ENCODE measurements at places on chromosomes 7 and 10. TPM values are rescaled to one million over a fixed set of nuclear protein-coding genes. Genes with fewer than 3 reads are reported as not detected.

DNA sequence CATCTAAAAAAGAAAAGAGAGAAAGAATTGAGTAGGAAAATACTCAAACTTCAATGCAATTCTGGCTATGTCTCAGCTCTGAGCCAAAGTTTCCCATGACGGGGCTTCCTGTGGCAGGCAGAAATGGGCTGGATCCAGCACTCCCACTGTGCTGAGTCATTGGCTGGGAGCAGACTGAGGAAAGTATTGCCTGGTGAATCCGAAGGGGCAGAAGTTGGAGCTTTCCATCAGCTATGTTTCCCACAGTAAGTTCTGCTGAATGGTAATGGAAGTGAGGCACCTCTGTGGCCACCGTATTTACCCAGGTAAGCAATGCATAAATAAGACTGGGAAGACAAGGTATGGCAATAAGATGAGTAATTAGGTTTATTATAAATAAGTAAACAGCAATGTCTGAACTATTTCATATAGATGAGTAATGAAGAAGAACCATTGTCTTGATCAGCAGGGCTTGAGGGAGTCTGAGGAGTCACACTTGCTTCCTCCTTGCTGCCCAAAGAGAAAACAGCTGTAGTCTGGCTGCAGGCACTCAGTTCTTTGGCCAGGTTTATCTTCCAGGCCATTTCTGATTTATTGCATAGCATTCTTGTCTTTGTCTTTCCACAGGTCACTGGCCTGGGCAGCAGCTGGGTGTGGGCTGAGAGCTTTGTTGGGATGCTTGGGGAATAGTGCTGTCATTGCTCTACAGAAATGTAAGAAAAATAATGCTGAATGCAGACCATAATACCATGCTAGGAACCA is 255.3 kb downstream of the DNAJB9 start:
- no peaks in the 10 kb centered on the region for H3K4me1 ChIP-seq
- H3K27me3 ChIP-seq: no peaks in the 10 kb centered on the region
- H3K36me3 ChIP-seq: no peaks in the 10 kb centered on the region
- H3K27ac ChIP-seq: no peak overlapping the region

PIK3CG gene
- 13.2 TPM for total RNA-seq

- no peaks in the 10 kb centered on the region for H3K36me3 ChIP-seq
- no peak overlapping the region for H3K27ac ChIP-seq
- no peaks in the 10 kb centered on the region for H3K27me3 ChIP-seq
Observed at GRCh38 chr10:73414230-73414945, 530 bp upstream of the ANXA7 start.

DNA sequence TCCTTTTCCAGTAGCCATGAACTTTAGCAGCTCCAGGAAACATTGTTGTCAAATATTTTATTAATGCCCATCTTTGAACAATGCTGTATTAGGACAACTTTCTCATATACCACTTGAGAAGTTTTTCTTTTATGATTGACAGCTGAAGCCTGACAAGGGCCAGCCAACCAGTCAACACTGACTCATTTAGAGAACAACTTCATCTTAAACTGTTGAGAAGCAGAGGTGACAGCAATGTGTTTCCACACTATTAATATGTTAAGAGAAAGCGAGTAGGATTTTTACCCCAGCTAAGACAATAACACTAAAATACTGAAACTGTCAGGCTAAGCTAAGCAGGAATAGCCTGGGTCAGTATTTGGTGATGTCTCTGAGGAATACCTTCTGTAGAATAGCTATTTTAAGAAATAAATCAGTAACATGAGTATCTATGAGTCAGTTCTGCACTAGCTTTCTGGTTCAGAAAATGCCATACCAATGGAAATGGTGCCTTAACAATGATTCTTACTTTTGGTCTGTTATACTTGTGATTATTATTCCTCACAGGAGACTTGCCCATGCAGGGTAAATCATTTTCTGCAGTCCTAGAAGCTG is 168.8 kb upstream of the POT1 start:
- no peaks in the 10 kb centered on the region for H3K4me1 ChIP-seq
- no peak overlapping the region for H3K4me3 ChIP-seq
- H3K27ac ChIP-seq: no peak overlapping the region
- no peak for DNase-seq

GRCh38 chr10:102718220-102718619 is 3.8 kb downstream of the SFXN2 start:
- no peak overlapping the region for H3K4me3 ChIP-seq
- DNase-seq: peak; percentile 48
- H3K4me1 ChIP-seq: no peaks in the 10 kb centered on the region

EIF3B gene
- 131 TPM for total RNA-seq

GRCh38 chr7:66211429-66211828 is 6.3 kb downstream of the TPST1 start:
- H3K36me3 ChIP-seq: no peaks in the 10 kb centered on the region
- H3K4me1 ChIP-seq: no peaks in the 10 kb centered on the region
- H3K27me3 ChIP-seq: no peaks in the 10 kb centered on the region
- H3K4me3 ChIP-seq: no peak overlapping the region
- no peak for DNase-seq

PLEKHS1 gene
- total RNA-seq: 4.7 TPM

CEP55 gene
- total RNA-seq: 9.5 TPM

ELFN1 gene
- 1.5 TPM for total RNA-seq

- H3K4me3 ChIP-seq: no peak overlapping the region
- H3K27ac ChIP-seq: peak overlapping the region; percentile 79
- H3K27me3 ChIP-seq: no peaks in the 10 kb centered on the region
- H3K4me1 ChIP-seq: peaks cover 76% of the 10 kb centered on the region
- DNase-seq: peak; percentile 86
Observed at GRCh38 chr10:119270762-119271366, 63.5 kb downstream of the GRK5 start.

DNA sequence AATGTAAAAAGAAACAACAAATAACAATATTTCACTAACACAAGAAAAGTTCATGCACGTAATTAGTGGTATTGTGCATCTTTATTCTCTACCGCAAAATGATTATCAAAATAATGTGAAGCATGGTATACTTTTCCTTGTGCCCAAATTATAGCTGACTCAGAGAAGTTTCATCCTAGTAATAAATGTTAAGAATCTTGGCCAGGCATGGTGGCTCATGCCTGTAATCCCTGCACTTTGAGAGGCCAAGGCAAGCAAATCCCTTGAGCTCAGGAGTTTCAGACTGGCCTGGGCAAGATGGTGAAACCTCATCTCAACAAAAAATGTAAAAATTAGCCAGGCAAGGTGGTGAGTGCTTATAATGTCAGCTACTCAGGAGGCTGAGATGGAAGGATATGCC is 105.0 kb downstream of the KMT2C start:
- no peak overlapping the region for H3K4me3 ChIP-seq
- H3K36me3 ChIP-seq: peaks cover 34% of the 10 kb centered on the region
- no peaks in the 10 kb centered on the region for H3K4me1 ChIP-seq
- no peak overlapping the region for H3K27ac ChIP-seq
- no peaks in the 10 kb centered on the region for H3K27me3 ChIP-seq
- no peak for DNase-seq

RPEL1 gene
- 0.12 TPM for total RNA-seq

GRCh38 chr10:128924918-128925317 is 542.1 kb upstream of the MGMT start:
- H3K36me3 ChIP-seq: no peaks in the 10 kb centered on the region
- H3K4me3 ChIP-seq: no peak overlapping the region
- DNase-seq: no peak
- no peak overlapping the region for H3K27ac ChIP-seq
- no peaks in the 10 kb centered on the region for H3K27me3 ChIP-seq

DNA sequence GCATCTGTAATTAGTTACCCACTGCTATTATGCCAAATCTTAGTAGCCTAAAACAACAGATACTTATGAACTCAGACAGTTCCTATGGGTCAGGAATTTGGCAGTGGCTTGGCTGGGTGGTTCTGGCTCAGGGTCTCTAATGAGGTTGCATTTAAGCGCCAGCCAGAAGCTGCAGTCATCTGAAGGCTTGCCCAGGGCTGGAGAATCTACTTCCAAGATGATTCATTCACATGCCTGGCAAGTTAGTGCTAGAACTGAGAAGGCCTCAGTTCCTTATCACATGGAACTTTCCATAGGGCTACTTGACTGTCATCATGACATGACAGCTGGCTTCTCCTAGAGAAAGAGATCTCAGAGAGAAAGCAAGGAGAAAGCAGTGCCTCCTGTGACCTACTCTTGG is 121.3 kb downstream of the AVL9 start:
- H3K4me1 ChIP-seq: no peaks in the 10 kb centered on the region
- no peaks in the 10 kb centered on the region for H3K36me3 ChIP-seq
- no peak overlapping the region for H3K4me3 ChIP-seq
- DNase-seq: no peak

GALNT17 gene
- 2.4 TPM for total RNA-seq

DNA sequence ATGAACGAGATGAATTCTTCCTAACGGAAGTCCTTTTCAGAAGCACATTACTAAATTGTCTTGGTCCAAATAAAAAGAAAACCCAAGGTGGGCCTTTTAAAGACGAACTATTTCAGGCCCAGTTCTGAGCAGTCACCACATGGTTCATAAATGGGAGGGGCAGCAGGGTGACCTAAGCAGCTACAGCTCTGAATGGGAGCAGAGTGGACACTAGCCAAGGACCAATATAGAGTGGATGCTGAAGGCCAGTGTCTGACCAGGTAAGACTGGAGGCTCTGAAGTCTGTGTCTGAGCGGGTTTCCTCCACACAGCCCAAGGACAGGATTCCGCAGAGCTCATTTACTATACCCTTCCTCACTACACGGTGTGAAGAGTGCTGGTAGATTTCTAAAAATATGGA is 159.1 kb downstream of the TMEM26 start:
- no peak overlapping the region for H3K4me3 ChIP-seq
- DNase-seq: no peak
- H3K27ac ChIP-seq: no peak overlapping the region
- H3K4me1 ChIP-seq: no peaks in the 10 kb centered on the region
- H3K36me3 ChIP-seq: no peaks in the 10 kb centered on the region

GRCh38 chr10:21039721-21040120 is 142.6 kb upstream of the NEBL start:
- H3K27me3 ChIP-seq: no peaks in the 10 kb centered on the region
- H3K36me3 ChIP-seq: no peaks in the 10 kb centered on the region
- no peak overlapping the region for H3K4me3 ChIP-seq
- peaks cover 3% of the 10 kb centered on the region for H3K4me1 ChIP-seq
- no peak overlapping the region for H3K27ac ChIP-seq

- H3K4me1 ChIP-seq: no peaks in the 10 kb centered on the region
- no peak overlapping the region for H3K4me3 ChIP-seq
- no peak overlapping the region for H3K27ac ChIP-seq
- H3K27me3 ChIP-seq: no peaks in the 10 kb centered on the region
- no peak for DNase-seq
- H3K36me3 ChIP-seq: no peaks in the 10 kb centered on the region
Observed at GRCh38 chr7:23918856-23919255, 208.8 kb downstream of the STK31 start.

DNA sequence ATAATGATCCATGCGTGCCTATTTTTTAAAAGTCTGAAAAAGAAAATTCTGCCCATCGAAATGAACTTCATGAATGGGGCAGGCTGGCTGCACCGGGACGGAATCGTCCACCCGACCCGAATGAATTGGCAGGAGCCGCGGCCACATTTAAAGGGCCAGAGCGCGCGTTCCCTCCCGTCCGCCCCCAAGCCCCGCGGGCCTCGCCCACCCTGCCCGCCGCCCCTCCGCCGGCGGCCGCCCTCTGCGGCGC is 319 bp upstream of the GATA3 start:
- peaks cover 3% of the 10 kb centered on the region for H3K4me1 ChIP-seq
- H3K27ac ChIP-seq: peak overlapping the region; percentile 77
- no peaks in the 10 kb centered on the region for H3K36me3 ChIP-seq

- H3K36me3 ChIP-seq: peaks cover 3% of the 10 kb centered on the region
- H3K27me3 ChIP-seq: no peaks in the 10 kb centered on the region
- no peak overlapping the region for H3K4me3 ChIP-seq
- no peak overlapping the region for H3K27ac ChIP-seq
Observed at GRCh38 chr10:24617771-24618396, 105.8 kb downstream of the ARHGAP21 start.

DNA sequence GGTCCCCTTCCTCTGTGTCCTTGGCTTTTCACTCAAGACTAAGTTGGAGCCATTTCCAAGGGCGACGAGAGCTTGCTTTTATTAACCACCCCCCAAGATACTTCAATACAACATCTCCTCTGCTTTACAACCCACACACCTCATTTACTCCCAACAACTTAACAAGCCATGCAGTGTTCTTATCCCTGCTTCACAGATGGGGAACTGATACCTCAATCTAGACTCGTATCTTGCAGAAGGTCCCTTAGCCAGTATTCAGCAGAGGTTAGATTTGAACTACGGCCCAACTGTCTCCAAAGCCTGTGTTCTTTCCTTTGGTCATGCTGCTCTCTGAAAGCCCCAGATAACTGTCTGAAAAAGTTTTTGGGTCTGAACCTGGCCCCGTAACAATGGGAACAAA is 444.8 kb downstream of the GRID1 start:
- H3K4me1 ChIP-seq: no peaks in the 10 kb centered on the region
- H3K27me3 ChIP-seq: no peaks in the 10 kb centered on the region
- DNase-seq: no peak
- no peaks in the 10 kb centered on the region for H3K36me3 ChIP-seq
- no peak overlapping the region for H3K4me3 ChIP-seq

DNA sequence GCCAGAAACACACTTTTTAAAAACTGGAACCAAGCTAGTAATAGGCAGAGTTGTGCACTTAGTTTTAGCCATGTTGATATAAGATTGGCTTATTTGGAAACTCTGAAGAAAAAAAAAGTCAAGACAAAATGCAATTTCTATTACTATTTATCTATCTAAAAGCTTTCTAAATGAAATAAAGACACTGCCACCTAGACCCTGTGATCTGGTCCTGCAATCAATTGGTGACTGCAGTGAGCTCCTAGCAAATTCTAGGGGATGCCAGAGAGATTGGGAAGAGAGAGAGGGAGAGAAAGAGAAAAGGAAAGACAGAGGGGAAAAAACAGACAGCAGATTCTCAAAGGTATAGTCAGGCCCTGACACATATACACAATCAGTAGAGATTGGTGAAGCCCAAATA is 25.3 kb downstream of the SORCS1 start:
- H3K27ac ChIP-seq: no peak overlapping the region
- H3K27me3 ChIP-seq: no peaks in the 10 kb centered on the region
- no peak for DNase-seq

GRCh38 chr7:75861636-75862035 is 17.2 kb upstream of the RHBDD2 start:
- H3K4me1 ChIP-seq: no peaks in the 10 kb centered on the region
- H3K4me3 ChIP-seq: no peak overlapping the region
- peak overlapping the region; percentile 75 for H3K27ac ChIP-seq
- peak; percentile 37 for DNase-seq
- no peaks in the 10 kb centered on the region for H3K36me3 ChIP-seq

- H3K4me3 ChIP-seq: no peak overlapping the region
- no peak overlapping the region for H3K27ac ChIP-seq
- no peaks in the 10 kb centered on the region for H3K36me3 ChIP-seq
Observed at GRCh38 chr10:110344622-110345021, 39.9 kb upstream of the SMNDC1 start.

- no peaks in the 10 kb centered on the region for H3K27me3 ChIP-seq
- H3K36me3 ChIP-seq: no peaks in the 10 kb centered on the region
- no peak for DNase-seq
- H3K27ac ChIP-seq: no peak overlapping the region
- no peak overlapping the region for H3K4me3 ChIP-seq
- no peaks in the 10 kb centered on the region for H3K4me1 ChIP-seq
Observed at GRCh38 chr7:106305732-106306131, 20.9 kb upstream of the NAMPT start.

Data from left lung (tissue), 14 donors.